NCI-H748 treated with DMSO at 0.1 percent for 48 hours (cell line): ENCODE measurements at places on chromosomes 12 and 14.

DNA sequence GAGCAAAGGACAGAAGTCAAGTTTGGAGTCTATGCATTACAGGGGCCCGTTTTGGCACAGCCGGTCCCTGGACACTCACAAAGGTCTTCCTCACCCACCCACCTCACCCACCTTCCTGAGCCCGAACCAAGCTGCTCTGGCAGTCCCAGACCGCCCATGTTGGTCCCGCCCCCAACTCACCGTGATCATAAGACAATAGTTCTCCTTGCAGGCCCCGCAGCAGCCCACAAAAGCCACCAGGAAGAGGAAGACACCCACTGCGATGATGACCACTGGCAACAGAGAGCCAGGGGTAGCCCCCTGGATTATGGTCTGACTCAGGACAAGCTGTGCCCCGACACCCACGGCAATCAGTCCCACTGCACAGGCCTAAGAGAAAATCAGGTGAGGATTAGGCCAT, 1.8 kb downstream of the CD63 start:
- DNase-seq = no peak

DNA sequence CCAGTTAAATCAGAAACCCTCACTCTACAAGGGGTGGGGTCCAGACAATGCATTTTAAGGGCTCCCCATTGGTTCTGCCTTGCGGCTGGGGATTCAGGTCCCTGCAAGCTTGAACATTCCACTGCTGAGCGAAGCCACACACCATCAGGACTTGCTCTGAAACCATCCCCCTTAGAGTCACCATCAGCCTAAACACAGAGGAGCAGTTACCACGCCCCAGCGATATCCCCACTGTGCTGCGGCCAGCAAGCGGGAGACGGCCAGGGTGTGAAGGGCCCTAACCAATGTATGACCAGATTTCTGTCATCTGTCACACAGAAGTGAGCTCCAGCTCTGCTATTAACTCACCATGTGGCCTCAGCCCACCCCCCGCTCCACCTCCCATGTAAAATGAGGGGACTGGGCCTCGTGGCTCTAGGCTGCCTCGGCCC, 29.7 kb downstream of the CCDC88C start:
- DNase-seq = no peak

DNA sequence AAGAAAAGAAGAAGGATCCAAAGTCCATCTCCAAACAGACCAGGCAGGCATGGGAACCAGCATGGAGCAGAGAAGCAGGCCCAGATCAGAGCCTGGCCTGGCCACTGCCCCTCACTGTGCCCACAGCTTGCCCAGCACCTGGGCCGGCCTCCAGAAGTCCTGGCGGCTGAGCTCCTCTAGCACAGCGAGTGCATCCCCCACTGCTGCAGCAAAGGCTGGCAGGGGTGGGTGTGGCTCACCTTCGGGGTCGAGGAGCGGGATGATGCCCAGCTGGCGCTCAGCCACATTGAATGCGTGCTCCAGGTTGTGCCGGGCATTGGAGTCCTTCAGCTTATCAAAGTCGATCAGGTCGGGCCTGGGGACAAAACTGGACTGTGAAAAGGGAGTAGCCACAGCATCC, 78.7 kb downstream of the SPTB start:
- DNase-seq = no peak

DNA sequence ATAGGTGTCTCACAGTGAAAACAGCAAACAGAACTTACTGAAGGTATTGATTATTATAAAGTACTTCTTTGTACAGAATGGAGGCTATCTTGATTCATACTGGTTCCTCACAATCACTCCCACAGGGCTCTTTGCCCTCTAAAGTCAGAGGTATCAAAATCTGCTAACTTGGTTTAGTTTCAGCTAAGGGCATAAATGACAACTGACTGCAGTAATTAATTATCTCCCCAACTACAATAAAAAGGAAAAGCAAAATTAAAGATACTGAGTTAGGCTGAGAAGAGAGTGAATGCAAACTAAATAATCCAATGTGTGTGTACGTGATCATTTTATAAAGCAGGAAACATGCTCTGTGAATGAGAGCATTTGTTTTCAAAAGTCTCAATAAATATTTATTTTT, 338.7 kb downstream of the ACSS3 start:
- DNase-seq = peak; percentile 74

- no peak for DNase-seq
These were observed 30.9 kb downstream of the NIN start for GRCh38 chr14:50800032-50800431.

DNA sequence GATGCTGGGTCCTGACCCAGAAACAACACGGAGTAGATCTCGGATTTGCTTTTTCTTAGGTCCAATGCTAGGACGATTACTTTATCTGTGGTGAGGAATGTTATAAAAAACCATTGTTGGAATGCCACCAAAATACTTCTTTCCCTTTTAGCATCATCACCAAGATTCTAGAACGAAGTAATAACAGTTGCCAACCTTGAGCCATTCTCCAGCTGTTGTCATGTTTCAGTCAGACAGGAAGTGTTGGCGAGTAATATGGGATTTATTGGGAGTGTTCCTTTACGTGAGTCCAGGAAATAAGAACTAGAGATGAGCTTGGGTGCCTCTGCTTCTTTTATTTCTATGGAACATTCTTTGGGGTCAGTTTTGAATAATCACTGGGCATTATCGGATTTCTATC, 892.9 kb downstream of the DIO2 start:
- no peak for DNase-seq

GRCh38 chr14:69980457-69981425, 101.5 kb downstream of the SMOC1 start:
- DNase-seq = peak; percentile 7

GRCh38 chr12:111842556-111843396, 748 bp downstream of the MAPKAPK5 start:
- peak; percentile 15 for DNase-seq

DNA sequence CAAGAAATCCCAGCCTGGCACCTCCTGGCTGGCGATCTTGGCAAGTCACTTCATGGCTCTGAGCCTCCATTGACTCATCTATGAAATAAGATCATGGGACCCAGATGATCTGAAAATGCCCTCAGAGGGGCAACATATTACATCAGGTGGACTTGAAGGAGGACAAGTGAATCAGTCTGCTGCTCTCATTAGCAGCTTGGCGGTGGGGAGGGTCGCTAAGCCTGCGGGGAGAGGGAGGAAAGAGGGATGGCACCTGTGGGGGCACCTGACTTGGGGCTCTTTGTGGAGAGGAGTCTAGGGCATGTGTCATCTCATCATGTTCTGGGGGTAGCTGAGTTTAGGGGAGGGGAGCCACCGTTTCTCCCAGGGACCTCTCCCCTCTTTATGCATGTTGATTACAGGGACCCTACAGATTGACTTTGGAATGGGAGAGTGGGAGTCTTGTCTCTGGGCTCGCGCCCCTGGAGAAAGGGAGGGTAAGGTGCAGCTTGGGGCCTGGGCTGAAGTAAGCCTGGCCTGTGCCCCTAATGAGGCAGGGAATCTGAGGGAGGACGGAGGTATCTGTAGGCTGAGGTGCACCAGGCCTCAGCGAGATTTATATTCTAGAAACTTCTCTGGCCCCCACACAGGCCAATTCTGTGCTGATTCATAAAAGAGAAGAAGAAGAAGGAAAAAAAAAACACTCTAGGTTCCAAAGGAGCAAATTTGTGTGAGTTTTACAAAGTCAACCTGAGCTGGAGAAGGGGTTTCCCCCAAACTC, 29.3 kb upstream of the BATF start:
- DNase-seq = no peak

DNA sequence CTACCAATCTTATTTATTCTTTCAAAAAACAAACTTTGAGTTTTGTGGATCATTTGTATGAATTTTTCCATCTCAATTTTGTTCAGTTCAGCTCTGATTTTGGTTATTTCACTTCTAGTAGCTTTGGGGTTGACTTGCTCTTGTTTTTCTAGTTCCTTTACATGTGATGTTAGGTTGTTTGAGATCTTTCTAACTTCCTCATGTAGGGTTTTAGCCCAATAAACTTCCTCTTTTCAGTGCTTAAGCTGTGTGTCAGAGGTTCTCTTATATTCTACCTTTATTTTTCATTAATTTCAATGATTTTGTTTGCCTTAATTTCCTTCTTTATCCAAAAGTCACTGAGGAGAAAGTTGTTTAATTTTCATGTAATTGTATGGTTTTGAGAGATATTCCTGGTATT, 860.4 kb upstream of the FBXO33 start:
- no peak for DNase-seq

DNA sequence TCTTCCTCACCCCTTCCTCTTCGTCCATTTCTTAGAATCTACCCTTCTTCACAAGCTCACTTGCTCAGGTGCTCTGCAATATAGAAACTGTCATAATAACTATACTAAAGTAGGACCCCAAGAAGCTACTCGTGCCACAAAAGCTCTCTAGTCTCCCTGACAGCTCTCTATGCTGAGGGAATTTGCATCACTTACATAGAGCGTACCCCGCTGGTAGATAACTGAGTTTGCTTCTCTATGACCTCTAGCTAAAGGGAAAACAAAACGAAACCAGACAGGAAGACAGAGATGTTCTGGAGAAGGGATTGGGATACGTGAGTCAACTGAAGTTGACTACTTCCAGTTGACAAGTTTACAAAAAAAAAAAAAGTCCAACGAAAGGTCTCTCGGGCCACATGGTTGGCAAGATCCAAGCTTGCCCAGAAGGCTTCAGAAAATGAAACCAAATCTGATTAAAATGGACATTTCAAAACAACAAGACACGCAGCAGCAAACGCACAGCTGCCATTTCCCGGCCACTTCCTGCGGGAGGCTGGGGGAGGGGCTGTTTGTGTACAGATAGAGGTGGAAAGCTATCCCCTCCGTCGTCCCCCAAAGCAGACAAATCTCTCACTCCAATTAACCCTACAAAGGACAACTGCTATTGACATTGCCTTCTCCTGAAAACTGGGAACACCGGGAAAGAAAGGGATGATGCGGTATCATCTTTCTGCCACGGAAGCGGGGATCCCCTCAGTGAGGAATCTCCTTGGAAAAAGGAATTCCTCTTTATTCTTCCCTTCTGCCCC, 1.3 kb downstream of the BAZ2A start:
- peak; percentile 4 for DNase-seq

DNA sequence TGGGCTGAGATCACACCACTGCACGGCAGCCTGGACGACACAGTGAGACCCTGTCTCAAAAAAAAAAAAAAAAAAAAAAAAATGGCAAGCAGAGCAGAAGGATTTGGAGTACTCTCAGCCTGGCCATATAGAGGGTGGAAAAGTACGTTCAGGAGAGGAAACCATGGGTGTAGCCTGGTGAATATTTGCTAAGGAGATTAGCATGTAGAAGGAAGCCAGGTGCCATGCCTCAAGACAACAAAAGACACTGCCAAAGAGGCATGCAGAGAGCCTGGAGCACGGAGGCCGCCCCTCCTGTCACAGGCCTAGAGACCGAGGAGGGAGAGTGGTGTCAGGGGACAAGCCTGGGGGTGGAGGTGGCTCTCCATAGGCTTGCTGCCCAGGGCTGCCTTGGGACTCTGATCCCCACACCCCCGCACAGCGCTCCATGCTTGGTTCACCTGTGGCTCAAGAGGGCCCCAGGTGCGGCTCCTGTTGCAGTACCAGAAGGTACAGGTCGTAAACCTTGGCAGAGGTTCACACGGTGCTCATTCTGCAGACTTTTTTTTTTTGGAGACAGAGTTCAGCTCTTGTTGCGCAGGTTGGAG, 27.9 kb upstream of the DEGS2 start:
- DNase-seq = no peak

GRCh38 chr14:58584383-58584782, 53.4 kb upstream of the DACT1 start:
- DNase-seq = no peak

DNA sequence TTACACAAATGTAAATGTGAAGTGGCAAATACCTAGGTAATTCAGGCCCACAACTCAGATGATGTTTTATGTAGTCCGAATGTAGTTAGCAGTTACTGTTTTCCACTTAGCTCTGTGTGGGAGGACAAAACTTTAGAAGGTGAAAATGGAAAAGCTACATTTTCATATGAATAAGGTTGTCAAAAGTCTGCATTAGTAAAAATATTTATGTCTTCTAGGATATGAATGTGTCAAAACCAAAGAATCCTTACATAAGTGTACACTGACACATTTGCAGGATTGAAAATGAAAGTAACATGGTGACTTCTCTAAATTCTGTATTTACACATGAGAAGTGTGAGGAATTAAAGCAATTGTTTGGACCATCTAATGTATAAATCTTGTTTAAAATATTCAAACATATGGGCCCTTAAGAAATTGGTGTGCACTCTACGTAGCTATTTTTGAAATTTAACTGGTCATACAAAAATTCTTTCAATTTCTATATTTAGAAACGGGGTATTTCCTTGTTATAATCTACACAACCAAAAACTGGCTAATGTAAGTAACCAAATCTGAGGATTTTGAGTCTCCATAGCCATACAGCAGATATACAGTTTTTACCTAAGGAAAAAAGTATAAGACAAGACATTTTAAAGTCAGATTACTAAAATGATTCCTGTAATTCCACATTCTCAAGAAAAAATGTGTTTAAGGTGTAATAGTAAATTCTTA, 5.4 kb downstream of the CDKN1B start:
- peak; percentile 16 for DNase-seq

DNA sequence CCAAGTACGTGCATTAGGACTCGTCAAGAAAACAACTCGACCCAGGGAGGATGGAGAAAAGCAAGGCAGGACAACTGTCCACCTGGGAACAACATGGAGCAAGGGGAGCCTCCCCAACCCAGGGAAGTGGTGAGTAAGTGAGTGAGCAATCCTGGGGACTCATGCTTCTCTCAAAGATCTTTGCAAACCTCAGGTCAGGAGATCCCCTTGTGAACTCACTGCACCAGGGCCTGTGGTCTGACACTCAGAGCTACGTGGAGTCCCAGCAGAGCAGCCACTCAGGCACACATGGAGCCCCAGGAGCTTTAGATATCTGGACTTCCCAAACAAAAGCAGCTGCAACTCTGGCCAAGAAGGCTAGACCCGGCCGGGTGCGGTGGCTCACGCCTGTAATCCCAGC, 12.2 kb upstream of the OR5AU1 start:
- DNase-seq = no peak

DNA sequence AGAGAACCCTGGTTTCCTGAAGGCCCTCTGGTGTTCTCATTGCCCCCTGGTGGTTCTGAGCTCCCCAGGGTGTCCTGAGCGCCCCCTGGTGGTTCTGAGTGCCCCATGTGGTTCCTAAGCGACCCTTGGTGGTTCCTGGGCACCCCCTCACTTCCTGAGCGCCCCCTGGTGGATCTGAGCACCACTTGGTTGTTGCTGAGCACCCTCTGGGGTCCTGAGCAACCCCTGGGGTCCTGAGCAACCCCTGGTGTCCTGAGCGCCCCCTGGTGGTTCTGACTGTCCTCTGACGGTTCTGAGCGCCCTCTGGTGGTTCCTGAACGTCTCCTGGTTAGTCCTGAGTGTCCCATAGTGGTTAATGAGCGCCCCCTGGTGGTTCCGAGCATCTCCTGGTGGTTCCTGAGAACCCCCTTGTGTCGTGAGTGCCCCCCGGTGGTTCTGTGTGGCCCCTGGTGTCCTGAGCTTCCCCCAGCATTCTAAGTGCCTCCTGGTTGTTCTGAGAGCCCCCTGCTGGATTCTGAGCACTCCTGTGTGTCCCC, 568.3 kb downstream of the TMEM121 start:
- no peak for DNase-seq
